B cell (primary cell): ENCODE measurements at places on chromosomes 5 and 9. TPM values are rescaled to one million over a fixed set of nuclear protein-coding genes. Genes with fewer than 3 reads are reported as not detected.

DNA sequence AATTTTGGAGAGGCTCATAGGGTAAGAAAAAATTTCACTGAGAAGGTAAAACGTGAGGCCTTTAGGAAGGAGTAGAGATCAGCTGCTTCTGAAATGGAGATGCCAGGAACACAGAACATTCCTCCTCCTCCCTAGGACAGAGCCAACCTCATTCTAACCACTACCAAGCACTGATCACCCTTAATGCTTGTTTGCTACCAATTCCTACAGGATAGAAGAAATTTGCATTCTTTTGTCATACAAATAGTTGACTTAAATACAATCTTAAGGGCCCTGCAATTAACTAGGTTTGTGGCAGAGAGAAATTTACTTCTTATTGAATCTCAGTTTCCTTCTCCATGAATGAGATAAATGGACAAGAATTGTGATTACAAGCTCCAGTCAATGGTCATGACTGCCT is 780.2 kb upstream of the WWC1 start:
- DNase-seq = no peak

- no peak for DNase-seq
Measured at GRCh38 chr5:59597690-59598546, 295.6 kb downstream of the PDE4D start.

GRCh38 chr5:164256954-164257353 is 751.5 kb downstream of the MAT2B start:
- DNase-seq = no peak

- no peak for DNase-seq
Measured at GRCh38 chr5:83964271-83964670, 243.6 kb upstream of the HAPLN1 start.

Gene CD14
- 0.97 and 1.8 TPM in 2 replicates for total RNA-seq

GRCh38 chr5:119681734-119682133 is 52.4 kb downstream of the FAM170A start:
- no peak for DNase-seq

Gene NEUROG1
- total RNA-seq = not detected in 2 replicates

DNA sequence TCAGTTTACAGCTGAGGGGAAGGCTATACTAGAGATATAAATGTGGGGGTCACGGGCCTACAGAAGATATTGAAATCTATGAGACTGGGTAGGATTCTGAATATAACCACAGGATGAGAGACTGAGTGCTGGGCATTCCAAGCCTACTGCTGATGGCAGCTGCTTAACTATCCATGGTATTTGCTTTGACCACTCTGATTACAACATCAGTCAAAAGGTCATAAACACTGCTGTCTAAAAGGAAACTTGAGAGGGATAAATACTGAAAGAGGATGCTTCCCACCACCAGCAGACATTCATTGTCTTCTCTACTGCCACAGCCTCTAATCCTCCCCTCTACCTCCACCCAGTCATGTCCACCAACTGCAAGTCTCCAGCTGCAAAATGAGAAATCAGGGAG is 3.8 kb downstream of the ZNF622 start:
- no peak for DNase-seq

Gene SCGB3A2
- total RNA-seq = not detected in 2 replicates

GRCh38 chr5:151476016-151476415 is 28.6 kb downstream of the SLC36A1 start:
- DNase-seq = no peak

Gene PCSK5
- total RNA-seq = 0.10 TPM in 1 of 2 replicates, not detected in the other

DNA sequence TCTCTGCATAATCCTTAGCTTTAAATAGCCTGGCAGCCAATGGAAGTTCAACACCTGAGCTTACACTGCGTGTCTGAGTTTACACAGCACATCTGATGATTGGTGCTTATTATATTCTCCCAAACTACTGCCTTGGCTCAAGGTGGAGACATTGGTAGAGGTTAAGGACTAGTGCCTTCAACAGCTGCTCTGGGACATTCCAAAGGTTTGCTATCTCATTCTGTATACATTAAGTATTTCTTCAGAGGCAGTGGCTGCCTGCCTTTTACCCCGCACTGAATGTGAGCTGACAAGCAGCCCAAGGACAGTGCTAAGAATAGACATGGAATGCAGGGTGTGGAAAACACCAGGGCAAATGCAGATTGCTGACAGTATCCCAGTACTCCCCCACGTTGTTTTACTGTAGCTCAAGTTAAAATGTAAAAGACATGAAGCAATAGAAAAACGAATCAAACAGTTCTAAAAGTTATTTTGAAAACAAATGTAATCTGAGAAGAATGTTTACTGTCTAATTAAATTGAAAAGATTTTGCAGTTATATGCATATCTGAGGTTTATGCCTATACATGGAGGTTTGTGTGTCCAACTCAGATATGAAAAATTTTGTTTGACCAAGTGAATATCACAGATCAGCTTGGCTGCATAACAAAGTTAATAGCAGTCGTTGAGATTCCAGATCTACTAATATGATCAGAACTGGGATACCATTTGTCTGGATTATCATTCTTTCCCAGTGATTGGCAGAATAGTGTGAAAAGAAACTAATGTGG is 1.8 kb downstream of the HSPB3 start:
- no peak for DNase-seq

- DNase-seq = no peak
Measured at GRCh38 chr9:88803546-88804253, 187.6 kb upstream of the S1PR3 start.

DNA sequence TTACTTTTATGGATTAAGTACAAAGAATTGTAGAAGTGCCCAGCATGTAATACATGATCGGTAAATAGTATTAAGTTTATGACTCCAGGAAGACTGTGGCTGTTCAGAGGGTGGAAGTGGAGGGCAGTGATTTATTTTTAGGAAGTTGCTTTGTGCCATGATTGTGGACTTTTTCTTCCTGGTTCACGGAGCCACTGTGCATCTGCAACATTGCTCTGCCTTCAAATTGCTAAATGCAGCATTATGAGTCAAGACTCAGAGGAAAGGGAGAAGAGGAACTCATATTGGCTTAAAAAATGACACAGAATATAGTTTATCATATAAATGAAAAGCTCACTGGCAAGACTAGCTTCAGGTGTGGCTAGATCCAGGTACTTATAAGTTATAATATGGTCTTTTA is 301.5 kb downstream of the KCTD16 start:
- no peak for DNase-seq

DNA sequence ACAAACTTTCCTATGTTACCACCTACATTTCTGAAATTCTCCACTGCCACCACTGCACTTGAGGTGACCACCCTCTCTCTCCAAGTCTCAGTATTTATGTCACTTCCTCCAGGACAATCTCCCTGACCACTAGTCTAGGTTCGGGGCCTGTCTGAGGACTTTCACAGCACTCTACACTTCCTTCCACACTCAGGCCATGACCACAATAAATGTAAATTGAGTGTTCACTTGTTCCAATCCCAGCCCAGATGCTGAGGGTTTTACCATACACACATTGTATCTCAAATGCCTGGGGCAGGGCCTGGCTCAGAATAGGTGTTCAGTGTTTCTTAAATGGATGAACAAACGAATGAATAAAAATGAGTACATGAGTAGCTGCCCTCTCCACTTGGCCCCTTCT is 26.9 kb upstream of the CCNG1 start:
- no peak for DNase-seq

Gene SEMA6A
- total RNA-seq = 0.44 and 0.61 TPM in 2 replicates

DNA sequence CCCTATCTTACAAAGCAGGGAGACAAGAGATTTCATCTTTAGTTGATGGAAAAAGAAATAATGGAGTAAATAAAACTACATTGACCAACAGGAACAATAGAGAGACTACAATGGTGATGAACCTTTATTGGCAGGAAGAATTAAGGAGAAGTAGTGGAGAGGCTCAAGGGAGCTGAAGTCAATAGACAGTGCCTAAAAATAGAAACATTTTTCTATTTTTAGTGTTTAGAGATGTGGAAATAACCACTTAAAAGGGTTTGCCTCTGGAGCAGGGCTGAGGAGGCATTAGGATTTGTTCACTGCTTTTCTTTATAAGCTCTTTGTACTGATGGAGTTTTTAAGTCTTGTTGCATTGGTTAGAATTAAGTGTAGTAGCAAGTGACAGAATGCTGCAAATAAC is 98.4 kb upstream of the ERCC6L2 start:
- no peak for DNase-seq

DNA sequence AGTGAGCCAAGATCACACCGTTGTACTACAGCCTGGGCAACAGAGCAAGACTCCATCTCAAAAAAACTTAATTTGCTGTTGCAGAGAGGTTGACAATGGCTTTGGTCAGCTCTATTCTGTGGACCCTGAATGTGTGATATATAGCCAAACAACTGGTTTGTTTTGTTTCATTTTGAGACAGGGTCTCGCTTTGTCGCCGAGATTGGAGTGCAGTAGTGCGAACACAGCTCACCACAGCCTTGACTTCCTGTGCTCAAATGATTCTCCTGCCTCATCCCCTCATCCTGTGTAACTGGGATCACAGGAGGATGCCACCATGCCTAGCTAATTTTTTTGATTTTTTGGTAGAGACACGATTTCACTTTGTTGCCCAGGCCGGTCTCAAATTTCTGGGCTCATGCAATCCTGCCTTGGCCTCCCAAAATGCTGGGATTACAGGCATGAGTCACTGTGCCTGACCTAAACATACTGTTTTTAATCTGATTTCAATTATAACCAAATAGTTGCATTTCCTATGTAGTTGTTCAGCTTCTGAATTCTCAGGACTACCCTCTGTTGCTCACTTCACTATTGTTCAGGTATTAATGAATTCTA is 9.8 kb downstream of the RNF183 start:
- no peak for DNase-seq

DNA sequence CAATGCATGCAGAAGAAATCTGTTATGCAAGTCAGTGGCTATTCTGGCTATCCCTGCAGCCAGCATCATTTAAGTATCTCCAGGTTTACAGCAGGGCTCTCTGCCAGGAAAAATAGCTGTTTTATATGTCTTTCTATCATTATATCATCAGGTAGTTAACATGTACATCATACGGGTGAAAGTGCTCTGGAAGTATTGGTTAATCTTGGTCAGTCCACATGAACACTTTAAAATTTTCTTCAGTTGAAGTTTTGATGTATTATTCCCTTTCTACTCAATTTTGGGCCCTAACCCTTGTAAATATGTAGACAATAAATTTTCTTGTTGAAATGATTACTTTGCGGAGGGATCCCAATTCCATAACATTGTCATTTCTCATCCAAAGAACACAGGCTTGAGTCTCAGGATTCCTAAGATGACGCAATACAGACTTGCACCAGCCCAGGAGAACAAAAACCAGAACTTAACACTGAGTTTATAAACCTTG is 67.5 kb downstream of the SEMA6A start:
- DNase-seq = no peak
